H4 (cell line): ENCODE measurements at places on chromosomes 12 and 14.

- no peak for DNase-seq
Observed at GRCh38 chr14:87286826-87287225, 706.2 kb downstream of the GALC start.

GRCh38 chr12:6827982-6828780 is at the start of gene P3H3:
Gene P3H3 (plus strand): TSS chr12:6828407. CDS start chr12:6828441, 34 bp downstream.
- peak; percentile 53 for DNase-seq

DNA sequence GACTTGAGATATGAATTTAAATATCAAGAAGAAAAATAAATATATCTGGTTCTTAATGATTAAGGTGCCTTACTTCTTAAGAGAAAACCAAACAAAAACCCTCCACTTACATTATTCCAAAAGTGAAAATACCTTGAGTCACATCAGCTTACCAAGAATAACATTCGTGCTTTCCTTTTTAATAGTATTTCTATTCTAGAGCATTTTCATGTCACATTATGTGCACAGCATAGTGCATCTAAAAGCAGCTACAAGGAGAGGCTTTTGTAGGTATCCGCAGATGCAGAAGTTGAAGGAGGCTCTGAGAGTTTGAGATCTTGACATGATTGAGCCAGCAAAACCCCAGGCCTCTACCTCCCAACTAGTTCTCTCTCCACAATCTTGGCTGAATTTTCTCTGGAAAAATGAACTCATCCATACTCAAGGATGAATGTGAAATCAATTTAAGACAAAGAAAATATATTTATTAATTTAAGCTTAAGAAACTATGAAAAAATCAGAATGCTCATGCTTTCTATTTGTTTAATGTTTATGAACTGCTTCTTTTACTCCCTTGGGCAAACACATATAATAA is 275.0 kb downstream of the AKAP6 start:
- DNase-seq = no peak

- DNase-seq = no peak
Observed at GRCh38 chr12:92229381-92229780, 83.7 kb upstream of the BTG1 start.
